Activated T-cell treated with anti-CD3 and anti-CD28 coated beads, Interleukin-2, amount 50 U/mL, for 48 hours (primary cell): ENCODE measurements at places on chromosomes 16 and 17.

DNA sequence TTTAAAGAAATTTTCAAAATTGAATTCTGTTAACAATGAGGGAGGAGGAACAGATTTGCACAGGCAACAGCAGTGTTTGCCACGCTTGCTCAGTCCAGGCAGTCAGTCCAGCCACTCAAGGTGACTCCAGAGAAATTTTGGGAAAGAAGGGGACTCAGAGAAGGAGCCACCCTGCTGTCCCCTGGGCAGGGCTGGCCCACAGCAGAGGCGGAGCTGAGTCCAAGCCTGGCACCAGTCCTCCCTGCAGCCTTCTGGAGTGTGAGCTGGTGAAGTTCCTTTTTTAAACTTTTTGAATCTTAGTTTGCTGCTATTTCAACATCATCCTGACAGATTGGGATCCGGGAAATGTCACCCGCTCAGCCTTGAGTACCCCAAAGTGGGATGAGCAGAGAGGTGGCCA lies 14.5 kb upstream of the SLC47A2 start:
- no peak for DNase-seq

DNA sequence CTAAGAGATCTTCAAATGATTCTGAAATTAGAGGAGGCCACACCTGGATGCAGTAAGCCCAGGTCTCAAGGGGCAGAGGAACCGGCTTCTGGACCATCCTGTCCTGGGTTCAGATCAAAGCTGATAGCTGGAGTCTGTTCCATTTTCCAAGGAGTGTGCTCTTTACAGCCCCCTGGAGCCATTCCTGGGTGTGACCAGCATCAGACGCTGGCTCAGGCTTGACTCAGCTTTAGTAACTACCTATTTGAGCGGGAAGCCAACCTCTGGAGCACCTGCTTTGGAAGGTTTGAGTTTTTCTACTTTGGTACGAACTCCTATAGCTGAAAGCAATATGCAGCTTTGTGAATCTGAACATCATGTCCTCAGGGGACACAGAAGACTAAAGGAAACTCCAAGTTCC lies 12.9 kb upstream of the BBS2 start:
- no peak for DNase-seq

DNA sequence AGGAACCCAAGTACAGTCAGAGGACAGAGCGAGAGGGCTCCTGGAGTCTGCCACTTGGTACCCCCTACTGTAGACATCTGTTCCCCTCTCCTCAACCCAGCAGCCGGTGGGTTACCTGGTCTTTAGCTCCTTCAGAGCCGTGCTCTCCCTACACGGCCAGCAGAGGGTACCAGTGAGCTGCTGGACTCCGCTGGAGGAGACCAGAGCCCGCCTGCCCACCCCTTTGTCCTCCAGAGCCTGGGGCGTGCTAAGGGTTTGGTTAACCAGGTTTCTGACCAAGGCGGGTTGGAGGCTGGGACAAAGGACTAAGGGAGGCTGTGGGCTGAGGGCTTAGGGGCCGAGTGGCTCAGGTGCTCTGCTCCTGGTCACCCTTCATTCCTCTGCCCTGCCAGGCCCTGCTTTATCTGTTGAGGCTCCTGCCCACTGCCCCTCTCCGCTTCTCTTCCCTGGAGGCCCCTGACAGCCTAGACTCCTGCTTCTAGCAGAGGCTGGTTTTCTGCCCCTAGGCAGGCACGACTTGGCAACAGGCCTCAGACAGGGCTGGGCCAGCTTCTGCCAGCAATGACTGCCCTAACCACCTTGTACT lies 2.7 kb upstream of the HSD11B2 start:
- peak; percentile 72 for DNase-seq

DNA sequence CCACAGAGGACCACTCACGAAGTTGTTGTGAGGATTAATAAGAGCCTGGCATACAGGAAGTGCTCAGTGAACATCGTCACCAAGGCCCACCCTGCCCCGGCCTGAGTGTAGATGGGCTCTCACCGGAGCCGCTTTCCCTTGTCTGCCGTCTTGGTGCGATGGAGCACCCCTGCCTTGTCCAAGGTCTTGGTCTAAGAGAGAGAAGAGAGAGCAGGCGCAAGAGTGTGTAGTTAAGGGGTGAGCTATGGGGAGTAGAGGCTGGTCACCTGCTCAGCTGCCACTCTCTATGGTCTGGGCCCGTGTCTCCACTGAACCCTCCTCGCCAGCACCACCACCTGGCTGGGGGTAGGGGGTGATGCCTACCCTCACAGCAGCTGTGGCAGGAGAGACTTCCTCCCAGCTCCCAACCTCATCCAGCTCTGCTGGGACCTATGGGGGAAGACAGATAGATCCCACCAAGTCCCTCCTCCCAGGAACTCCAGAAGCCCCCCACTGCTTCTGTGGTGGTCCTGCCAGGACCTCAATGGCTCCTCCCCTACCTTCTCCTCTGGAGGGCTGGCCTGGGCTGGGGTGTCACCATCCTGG lies 28.7 kb downstream of the ARHGAP27 start:
- DNase-seq, result no peak

- DNase-seq, result no peak
Observed at GRCh38 chr16:20612551-20613480, 36.6 kb upstream of the ACSM2B start.

DNA sequence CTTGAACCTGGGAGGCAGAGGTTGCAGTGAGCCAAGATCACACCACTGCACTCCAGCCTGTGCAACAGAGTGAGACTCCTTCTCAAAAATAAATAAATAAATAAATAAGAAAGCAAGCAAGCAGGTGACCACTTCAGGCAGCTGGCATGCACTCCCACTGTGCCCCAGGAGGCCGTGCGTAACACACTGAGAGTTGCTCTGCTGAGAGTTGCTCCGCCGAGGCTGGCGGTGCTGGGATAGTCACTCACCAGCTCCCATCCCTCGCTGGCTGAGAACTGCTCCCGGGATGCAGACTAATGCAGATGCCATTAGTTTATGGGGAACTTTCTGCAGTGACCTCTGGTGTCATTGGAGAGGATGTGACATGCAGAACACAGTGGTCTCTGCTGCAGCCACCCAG lies 105.7 kb upstream of the PLCG2 start:
- no peak for DNase-seq

DNA sequence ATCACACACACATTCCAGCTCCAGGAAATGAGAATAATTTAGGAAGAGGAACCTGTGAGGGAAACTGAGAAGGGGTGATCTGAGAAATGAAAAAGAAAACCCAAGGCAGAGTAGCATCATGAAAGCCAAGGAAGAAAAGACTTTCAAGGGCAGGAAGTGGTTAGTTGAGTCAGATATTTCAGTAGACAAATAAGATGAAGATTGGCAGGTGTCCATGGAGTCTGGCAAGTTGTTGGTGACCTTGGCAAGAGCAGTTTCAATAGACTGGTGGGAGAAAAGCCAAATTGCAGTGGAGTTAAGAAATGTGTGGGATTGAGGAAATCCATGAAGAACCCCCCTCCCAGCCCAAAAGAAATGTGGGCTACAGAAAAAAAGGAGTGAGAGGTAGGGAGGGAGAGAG lies 10.7 kb downstream of the GNAO1 start:
- no peak for DNase-seq

DNA sequence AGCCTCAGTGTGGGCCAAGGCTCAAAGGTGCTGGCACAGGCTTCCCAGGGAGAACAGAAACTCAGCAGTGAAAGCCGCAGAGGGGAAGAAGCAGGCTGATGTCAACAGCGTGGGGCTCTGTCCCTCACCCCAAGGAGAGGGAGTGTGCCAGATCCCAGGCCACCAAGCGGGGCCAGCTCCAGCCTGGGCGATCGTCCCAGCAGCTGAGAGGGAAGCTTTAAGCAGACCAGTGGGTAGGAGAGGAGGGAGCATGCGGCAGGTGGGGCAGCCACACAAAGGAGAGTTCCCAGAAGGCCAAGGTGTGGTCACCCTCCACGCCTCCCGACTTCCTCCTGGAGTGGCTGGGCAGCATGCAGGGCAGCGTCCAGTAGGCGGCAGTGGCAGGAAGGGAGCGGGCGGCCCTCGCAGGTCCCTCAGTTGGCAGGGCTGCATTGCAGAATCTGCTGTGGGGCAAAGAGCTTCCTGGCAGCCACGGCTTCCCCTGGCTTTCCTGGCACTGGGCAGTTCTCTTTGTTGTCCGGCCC lies 6.0 kb downstream of the SYNGR2 start:
- DNase-seq, result no peak
